NCI-H1092 treated with DMSO at 0.1 percent for 48 hours (cell line): ENCODE measurements at places on chromosomes 3 and 15.

DNA sequence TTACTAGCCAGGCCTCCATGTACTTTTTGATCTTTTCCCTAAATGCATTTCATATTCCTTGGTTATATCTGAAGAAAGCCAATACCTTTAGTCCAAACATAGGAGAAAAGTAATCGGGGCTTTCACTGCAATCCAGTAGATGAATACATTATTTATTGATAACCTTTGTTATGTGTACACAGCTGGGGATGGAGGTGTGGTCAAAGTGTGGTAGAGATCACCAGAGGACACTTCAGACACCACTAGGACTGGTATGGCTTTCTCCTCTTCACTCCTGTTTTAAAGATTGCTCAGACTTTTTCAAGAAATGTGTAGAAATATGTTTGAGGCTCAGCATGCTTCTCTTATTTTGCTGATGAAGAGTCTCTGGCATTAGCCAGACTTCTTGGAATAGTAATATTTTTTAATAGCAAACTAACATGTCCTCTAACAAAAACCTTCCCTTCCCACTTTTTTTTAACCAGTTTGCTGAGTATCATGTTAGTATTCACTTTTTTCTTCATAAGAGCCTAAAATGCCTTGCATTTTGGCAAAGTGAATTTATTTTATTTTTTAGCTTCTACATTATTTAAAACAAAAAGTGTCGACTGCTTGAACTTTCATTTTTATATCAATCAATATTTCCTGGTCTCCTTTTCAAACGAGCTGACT, 65.6 kb upstream of the MBNL1 start:
- no peak for DNase-seq

DNA sequence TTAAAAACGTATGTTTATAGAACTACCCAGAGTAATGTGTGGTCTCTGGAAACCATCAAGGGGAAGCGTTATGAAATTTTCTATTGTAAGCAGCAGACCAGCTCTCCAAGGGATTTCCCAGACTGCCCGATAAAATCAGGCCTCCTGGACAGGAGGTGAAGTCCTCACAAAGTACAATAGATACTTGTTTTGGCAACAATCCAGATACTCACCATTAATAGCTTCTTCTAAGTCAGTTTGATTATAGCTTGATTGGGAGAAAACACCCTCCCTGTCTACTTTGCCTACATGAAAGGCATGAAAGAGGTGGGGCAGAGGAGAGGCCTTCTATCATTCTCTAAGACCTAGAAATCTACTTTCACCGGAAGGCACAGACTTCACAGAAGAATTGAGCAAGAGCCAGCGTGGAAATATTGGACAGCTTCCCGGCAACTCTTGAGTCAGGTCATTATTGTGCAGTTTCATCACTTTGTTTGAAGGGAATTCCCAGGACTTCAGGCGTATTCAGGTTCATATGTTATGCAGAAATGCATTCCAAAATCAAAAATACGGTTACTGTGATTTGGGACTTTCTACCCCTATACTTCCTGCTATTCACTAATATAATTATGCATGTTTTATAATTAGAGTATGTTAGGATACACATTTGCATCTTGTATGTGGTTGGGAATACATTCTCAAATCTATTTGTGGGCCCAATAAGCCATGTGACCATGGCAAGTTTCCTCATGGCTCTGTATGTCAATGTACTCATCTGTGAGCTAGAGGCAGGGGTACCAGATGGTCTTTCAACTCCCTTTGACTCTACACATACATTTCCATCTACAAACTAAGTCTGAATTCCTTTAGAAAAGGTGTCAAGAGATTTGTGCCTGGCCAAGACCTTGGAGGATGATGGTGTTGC, 103.5 kb downstream of the CD47 start:
- DNase-seq: no peak

DNA sequence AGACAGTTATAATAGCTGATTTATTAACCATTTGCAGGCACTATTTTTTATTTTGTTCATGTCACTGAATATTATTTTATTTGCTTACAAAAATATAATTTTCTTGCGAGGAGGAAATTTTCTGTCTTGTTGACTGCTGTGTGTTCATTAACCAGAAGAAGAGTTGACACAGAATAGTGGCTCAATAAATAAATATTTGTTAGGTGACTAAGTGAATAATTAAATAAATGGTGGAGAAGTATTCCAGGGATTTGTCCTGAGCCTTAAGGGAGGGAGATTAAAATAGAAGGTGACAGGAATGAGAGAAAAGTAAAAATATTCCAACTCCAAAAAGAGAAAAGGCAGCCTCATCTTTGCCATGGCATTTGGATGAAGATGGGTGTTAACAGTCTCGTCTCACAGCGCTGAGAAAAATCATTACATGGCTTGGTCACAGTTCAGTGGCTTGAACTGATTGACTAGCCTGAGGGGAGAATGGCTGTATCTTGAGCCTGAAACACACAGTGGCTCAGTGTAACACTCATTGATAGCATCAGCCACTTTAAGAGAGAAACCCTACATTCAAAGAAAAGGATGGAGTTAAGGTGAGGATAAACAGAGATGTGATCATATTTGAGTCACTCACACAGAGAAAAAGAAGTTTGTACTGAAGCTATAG, 449.9 kb upstream of the NAALADL2 start:
- DNase-seq: no peak

DNA sequence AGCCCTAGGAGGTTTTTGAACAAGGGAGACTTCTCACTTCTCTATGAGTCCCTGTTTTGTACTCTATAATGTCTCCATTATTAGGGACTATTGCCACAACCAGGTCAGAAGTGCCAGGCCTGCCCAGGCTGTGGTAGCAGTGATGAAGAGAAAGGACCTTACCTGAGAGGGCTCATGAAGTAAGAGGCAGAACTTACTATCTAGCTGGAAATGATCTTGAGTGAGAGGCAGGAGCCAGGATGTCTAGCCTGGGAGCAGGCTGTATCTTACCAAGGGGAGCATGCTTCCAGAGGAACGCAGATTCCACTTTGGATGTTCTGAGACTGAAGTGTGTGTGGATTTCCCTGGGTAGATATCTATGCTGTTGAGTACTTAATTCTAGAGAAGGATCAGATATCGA, 93.3 kb downstream of the RPL39L start:
- DNase-seq: no peak

GRCh38 chr15:69540622-69541021, 88.0 kb downstream of the RPLP1 start:
- peak; percentile 91 for DNase-seq

- no peak for DNase-seq
Observed at GRCh38 chr15:33780011-33780768, 188.1 kb upstream of the CHRM5 start.

- DNase-seq: no peak
Observed at GRCh38 chr15:52115598-52116427, 3.2 kb upstream of the BCL2L10 start.

DNA sequence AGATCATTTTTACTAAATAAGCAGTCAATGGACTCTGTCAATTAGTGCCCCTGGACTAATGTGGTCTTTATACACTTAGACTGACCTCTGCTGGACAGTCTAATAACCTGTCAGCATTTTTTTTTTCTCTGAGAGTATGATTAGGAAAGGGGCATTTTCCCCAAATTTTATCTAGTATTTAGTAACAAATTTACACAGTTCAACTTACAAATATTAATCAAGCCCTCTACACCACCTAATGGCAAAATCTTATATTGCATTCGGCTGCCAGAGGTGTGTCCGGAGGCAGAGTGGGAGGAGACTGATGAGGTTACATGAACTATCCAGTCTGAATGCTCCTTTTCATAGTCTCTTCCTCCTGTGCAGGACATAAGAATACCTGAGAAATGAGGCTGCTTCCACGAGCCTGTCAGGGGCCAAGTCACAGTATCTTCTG, 36.0 kb upstream of the COLQ start:
- peak; percentile 62 for DNase-seq

- DNase-seq: no peak
Observed at GRCh38 chr15:92582206-92582605, 73.4 kb downstream of the FAM174B start.

DNA sequence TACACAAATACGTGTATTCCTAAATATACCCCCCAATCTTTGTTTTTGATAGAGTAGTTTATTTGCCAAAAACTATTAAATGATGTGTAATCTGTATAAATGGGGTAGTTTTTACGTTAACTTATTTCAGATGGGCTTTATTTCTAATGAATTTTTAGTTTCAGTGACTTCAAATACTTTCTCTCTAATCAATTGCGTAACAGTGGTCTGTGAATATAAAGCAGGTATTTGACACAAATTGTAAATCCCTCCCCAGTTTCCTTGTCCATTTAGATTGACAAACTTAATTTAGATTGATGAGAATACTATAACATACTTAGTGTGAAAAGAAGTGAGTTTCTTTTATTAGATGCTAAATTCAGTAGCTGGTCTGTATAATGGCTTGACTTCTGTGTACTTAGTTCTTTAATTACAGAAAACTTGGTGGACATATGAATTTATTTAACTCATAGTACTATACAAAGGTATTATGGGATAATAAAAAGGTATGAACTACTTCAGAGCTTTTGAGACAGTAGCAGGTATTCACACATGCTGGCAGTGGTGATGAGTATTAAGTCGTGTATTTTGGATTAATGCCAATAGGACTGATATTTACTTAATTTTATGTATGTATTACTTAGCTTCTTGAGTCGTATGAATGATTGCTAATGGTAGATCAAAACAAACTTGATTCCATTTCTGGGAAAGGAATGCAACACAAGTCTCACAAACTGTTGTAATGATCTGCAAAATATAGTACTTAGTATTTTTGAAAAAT, 81.6 kb downstream of the STT3B start:
- peak; percentile 6 for DNase-seq

DNA sequence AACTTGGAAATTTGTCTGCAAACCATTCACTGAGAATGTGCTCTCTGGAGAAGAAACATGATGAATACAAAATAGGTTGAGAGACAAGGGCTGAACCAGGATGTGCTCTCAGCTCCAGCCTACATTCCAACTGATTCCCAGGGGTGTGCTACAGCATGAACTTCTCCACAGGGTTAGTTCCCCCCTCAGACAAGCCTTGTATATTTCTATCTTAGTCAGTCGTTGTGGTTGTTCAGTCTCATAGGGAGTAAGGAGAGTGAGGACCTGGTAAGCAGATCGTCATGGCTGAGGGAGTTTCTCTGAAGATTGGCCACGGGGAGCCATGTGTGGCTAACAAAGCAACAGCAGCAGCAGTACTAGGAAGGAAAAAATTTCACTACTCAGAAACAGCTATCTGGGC, 919.7 kb upstream of the CADM2 start:
- no peak for DNase-seq

GRCh38 chr3:45143673-45144671, 2.2 kb downstream of the CDCP1 start:
- DNase-seq: no peak

DNA sequence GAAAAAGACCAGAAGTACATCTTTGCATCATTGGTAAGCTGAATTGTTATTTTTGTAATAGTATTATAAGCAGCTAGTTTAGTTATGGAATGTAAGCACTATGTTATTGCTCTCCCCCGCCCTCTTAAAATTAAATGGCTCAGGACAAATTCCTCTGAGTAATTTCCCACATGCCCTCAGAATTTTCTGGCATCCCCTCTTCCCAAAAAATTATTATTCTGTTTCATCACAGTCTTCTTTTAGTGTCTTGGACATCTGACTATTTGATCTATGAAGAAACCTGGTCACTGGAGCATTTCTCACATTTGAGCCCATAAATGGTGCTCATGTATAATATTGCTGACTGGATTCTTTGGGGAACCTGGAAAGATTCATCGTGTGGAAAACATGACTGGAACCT, 68.3 kb downstream of the KLHL25 start:
- no peak for DNase-seq

GRCh38 chr3:128804017-128804810, 75.2 kb upstream of the ACAD9 start:
- DNase-seq: no peak

DNA sequence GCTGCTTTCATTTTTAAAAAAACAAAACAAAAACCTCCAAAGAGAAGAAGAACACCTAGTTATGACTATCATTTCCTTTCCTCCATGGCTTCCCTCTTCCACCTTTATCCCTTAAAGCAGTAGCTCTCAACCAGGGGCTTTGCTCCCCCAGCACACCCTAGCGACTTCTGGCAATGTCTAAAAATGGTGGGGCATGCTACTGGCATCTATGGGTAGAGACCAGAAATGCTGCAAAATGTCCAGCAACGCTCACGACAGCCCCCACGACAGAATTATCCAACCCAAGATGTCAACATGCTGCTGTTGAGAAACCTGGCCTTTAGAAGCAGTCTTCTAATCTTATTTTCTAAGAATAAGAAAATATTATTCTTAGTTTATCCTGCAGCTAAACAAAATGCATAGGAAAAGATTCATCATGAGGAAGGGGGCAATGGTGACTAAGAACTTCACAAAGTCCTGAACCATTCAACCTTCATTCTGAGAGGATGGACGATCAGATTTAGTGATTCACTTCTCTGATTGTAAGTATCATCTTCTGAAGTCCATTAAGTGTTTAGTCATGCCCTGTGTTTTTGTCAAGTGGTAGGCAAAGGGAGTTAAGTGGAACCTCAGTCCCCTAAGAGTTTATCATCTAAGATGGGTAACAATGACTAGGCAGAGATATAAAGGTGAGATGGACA, 81.7 kb downstream of the CCNL1 start:
- DNase-seq: no peak

DNA sequence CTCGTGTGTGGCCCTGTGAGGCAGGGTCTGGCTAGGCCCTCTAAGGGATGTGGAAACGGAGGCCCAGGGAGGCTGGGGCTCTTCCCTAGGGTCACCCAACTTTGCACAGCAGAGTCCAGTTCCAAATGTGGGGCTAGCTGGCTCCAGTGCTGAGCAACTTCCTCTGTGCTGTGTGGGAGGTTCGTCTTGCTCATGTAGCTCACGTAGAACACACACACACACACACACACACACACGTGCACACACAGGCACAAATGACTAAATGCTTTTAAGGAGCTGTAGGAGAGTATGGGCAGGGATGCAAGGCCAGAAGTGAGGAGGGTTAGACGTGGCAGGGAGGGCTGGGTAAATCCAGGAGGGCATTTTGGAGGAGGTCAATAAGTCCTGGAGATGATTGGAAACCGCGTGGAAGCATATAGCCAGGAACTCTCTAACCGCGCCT, 213.8 kb downstream of the RPLP1 start:
- DNase-seq: no peak

DNA sequence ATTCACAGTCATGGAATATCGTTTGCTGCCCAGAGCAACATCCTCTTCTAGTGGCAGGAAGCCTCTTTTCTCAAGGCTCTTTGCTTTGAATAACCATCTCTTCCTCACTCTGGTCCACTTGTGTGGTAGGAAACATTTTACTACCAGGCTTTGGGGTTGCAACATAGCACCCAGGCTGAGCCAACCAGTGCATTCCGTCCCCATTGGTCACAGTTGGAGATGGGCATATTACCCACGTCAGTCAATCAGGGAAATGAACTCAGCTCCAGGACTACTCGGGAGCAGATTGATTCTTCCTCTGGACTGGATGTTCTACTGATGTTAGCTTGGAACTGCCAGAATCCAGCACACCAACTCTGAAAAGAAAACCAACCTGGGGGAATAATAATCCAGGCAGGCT, 4.2 kb upstream of the PEX5L start:
- no peak for DNase-seq

GRCh38 chr3:173886-174285, 22.7 kb upstream of the CHL1 start:
- no peak for DNase-seq

- DNase-seq: peak; percentile 52
Observed at GRCh38 chr3:122969585-122970469, 57.7 kb downstream of the SEMA5B start.

- no peak for DNase-seq
Observed at GRCh38 chr3:124809039-124809438, 78.1 kb downstream of the ITGB5 start.
